ENCODE measurements at places on chromosomes 12 and 14.
A peak's percentile ranks its signal among the peaks of the same experiment; 100 is the strongest.

DNA sequence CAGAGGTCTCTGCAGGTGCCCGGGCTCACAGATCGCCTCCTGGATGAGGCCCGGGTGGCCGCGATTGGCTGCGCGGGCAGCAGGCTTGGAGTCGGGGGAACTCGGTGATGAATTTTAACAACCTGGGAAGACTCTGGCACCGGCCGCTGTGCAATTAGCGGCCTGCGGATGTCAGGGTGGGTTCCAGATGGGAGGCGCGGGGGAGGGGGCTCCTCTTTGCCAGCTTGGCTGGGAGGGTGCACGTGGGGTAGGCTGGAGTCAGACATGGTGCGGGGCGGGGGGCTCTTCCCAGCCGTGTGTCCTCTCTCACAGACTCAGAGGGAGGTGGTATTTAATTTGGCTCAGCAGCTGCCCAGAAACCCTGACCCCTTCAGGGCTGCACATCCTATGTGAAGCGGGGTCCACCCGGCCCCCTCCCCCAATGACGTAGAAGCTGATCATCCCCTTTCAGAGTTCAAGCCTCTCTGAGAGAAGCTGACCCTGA, 81.4 kb downstream of the KIF26A start:
- DNase-seq: no peak

DNA sequence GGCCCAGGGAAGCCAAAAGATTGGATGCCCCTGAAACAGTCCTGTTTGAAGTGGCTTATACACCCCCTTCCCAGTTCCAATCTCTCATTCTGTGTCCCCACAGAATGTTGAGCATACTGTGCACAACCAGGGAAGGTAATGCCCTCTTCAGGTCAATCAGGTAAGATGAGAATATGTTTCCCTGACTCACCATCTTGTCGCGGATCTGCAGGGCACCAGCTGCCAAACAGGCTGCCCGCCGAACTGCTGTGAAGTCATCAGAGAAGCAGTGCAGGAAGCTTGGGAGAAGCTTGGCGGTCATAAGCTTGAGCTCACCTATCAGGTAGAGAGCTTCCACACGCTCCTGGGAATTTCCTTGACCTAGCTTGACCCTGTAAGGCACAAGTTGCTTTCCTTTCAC, 9.6 kb downstream of the RIOX1 start:
- no peak for DNase-seq

- no peak for DNase-seq
These were observed 56.3 kb downstream of the SPPL3 start for GRCh38 chr12:120847814-120848213.

- DNase-seq: no peak
These were observed 19.1 kb downstream of the ANG start for GRCh38 chr14:20707622-20708021.

DNA sequence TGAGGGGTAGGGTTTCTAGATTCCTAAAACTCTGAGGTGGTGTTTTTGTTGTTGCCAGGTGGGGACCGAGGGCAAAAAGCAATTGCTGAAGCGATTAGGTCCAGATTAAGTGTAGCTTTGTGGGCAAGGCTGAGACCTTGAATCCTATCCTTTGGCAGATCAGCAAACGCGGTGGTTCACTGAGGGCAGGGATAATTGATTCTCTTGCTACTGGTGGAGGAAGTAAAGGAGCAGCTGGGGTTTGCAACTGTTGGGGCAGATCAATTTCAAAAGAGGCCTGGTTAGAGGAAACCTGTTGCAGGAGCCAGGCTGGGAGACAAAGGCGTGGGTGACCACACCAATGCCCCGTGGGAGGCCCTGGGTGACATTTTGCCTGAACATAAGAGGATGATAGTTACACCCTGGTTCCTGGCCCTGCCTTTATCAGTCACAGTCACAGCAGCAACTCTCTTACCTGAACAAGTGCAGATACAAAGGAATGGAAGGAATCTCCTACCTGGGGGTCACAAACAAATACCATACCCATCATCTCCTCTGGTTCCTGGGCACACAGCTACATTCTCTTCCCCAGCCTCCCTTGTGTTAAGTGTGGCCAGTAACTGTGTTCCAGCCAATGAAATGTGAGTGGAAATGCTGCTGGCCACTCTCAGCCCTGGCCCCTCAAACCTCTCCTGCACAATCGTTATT, 43.3 kb upstream of the RASSF3 start:
- DNase-seq: no peak

DNA sequence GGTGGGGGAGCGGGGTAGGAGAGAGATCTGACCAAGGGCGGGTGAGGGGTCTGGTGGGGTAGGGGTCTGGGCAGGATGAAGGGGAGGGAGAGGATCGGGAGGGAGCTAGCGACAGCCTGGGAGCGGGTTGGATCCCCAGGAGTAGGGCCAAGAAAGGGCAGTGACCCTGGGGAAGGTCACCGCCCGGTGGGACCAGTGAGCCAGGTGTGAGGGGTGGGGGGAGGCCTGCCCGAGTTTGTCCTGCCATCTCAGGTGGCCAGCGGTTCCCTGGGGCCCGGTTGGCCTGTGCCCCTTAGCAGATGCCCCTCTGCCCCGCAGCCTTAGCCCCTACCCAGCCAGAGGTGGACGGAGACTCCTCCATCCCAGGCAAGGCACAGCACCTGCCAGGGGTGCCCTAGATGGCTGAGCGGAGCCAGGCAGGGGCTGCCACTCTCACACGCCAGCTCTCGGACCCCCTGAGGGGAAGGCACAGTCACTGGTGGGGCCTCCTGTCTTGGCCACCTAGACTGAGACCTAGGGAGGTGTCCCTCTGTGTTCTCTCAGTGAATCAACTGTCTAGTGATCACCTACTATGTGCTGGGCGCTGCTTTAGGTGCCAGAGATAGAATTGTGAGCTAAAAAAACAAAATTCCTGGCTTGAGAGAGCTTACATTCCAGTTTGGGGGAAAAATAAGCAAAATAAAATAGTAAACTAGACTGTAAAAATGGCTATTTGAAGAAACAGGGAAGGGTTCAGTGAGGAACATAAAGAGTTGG, 629 bp upstream of the TTC7B start:
- DNase-seq: no peak

DNA sequence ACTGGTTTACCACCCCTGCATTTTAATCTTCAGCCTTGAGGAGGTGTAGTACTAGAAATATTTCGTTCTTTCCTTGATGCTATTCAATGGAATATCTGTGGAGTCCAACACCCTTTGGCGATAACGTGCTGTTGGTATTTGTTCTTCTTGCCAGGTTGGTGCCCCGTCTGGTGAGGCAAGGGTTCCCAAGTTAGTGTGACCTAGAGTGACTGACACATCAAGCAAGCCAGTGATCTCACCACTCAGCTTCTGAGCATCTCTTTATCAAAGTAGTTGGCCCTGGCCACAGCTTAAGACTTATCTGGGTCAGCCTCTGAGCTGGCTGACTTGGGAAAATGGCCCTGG, 60.2 kb downstream of the PLXNC1 start:
- no peak for DNase-seq

DNA sequence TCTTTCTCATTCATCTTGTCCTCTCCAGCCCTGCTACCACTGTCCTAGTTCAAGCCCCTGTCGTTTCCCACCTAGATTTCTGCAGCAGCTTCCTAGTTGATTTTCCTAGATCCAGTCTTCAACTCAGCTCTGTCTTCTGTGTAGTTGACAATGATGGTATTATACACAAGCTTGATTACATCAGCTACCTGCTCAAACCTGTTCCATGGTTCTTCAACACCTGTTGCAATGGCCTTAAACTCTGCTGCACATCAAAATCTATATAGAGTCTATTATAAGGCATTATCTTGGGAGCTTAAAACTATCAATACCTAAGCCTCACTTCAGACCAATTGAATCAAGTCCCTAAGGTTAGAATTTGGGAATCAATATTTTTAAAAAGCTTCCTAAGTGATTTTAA, 71.7 kb upstream of the PELI2 start:
- no peak for DNase-seq

DNA sequence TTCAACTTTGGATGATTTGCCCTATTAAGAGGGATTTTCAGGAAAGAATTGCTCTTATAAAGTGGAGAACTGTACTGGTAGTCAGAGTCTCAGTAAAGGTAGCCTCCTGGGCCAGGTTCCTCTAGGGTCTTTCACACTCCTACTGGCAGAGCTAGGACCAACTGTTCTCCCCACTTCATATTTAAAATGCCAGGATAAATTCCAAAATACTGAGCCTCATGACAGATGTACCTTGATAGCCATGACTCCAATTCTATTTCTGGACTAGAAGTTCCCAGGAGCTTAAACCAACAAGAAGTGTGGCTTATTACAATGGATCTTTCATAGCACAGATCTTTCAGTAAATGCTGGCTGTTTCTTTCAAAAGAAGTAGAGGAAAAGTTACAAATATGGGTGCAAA, 126.5 kb downstream of the C12orf75 start:
- DNase-seq: no peak

DNA sequence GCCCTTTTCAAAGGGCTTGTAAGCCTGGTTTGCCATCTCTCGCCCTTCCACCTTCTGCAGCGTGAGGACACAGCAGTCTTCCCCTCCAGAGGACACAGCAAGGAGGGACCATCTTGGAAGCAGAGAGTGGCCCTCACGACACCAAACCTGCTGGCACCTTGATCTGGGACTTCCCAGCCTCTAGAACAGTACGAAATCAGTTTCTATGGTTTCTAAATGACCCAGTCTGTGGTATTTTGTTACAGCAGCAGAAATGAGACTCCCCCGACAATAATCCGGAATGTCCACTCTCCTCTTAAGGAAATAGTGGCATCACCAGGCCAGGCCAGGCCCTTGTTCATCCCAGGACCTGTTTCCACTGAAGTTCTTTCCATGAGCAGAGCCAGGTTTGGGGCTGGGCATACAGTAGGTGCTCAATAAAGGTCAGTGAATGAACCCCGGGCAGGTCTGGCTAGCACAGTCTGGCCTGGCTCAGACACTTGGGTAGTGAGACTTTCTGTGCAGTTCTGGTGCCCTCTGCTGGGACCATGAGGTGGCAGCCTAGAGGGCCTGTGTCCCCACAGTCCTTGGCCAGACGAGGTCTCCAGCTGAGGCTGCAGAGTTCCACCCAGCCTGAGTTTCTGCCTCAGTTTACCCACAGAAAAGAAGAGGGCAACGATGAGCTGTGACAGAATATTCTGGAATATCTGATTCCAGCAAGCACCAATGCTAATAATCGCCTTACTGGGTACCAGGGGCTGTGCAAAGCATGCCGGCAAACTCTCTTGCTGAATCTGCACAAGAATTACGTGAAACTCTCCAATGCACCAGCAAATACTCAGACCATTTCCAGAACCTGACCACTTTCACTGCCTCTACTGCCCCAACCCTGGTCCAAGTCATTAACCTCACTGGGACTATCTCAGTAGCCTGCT, 14.0 kb downstream of the ABCB9 start:
- peak; percentile 77 for DNase-seq

DNA sequence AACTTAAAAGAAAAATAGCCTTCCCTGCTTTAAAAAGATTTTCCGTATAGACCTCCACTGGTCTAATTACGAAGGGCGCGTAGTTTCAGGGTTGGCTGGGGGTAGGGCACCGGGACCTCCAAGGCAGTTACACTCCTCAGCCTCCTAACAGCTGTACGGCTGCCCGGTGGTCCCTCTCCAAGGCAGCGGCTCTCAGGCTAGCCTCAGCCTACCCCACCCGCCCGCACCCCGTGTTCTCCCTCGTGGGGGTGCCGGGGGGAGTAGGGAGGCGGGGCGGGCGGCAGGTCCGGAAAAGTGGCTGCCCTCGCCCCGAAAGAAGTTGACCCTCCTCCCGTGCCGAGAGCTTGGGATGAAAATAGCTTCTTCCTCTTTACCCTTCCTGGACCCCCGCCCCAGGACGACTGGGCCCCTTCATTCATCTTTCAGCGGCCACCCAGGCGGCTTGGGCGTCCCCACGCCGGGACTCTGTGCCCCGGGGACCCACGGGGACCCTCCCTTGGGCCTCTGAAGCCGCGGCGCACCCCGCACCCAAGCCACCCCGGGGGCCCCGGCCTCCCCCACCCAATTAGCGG, 991 bp upstream of the RCOR1 start:
- DNase-seq: peak; percentile 52

- DNase-seq: no peak
These were observed 20.5 kb upstream of the FBRSL1 start for GRCh38 chr12:132469423-132469822.

DNA sequence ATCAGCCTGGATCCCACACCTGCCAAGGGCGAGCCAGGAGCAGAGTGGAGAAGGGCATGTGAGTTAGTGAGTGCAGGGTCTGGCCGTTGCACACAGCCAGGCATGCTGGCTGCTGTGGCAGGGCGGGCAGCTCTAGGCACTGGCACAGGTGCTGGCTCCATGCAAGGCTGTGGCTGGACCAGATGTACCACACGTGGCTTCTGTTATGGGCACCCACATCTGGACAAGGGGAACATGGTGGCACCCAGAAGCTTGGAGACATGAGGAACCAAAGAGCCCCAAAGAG, 20.1 kb downstream of the SERPINA3 start:
- no peak for DNase-seq

DNA sequence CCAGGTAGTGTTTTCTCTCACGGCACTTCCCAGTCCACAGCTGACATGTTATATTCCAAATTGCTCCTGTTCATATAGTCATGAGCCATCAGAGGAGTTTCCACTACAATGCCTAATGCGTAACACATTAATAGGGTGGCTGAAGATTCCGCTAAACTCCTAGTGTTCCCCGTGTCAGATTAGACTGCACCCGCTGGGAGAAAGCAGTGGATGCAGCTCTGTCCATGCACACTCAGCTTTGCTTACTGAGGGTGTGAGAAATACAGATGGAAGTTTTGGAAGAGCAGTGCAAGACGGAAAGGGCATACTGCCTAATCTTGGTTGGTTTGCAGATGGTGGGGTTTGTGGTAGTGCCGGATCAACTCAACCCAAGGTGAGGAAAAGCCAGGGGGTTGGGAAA, 5.6 kb downstream of the PPP1R3E start:
- DNase-seq: no peak

GRCh38 chr12:55039395-55040354, 19.9 kb downstream of the NEUROD4 start:
- DNase-seq: no peak

- no peak for DNase-seq
These were observed 60.7 kb downstream of the INSM2 start for GRCh38 chr14:35594616-35595015.

GRCh38 chr14:95294834-95295599, 24.7 kb downstream of the CLMN start:
- no peak for DNase-seq

All from mesenchymal stem cell (in vitro differentiated cells and primary cell).